A549 treated with GW870086 at 1 μM for 4 hours (cell line): ENCODE measurements at places on chromosomes 3 and 15. TPM values are rescaled to one million over a fixed set of nuclear protein-coding genes. Genes with fewer than 3 reads are reported as not detected.

Gene C3orf22
- not detected in 5 replicates for total RNA-seq

Gene CCK
- 0.98 to 2.0 TPM (median 1.4 TPM) in 5 replicates for total RNA-seq

Gene LTF
- total RNA-seq = not detected in 5 replicates

Gene AMOTL2
- total RNA-seq = 44.5 to 49.0 TPM (median 45.7 TPM) in 5 replicates

Gene SOX14
- not detected in 5 replicates for total RNA-seq

Gene POU1F1
- total RNA-seq = not detected in 5 replicates

Gene SERPINI2
- not detected in 5 replicates for total RNA-seq

Gene IQCH
- 1.1 to 2.3 TPM (median 1.3 TPM) in 5 replicates for total RNA-seq

Gene GHSR
- not detected in 5 replicates for total RNA-seq

Gene C3orf49
- not detected in 5 replicates for total RNA-seq

Gene RBP2
- not detected in 5 replicates for total RNA-seq

Gene TMCO5A
- total RNA-seq = not detected in 5 replicates

Gene MORC1
- not detected in 5 replicates for total RNA-seq

Gene LRRC31
- not detected in 5 replicates for total RNA-seq

Gene LEKR1
- 0.78 to 1.4 TPM (median 0.80 TPM) in 5 replicates for total RNA-seq

Gene SLC28A1
- not detected in 5 replicates for total RNA-seq

Gene ZPLD1
- total RNA-seq = not detected in 5 replicates

Gene COL6A5
- total RNA-seq = not detected in 5 replicates

Gene CCDC80
- total RNA-seq = 41.8 to 63.0 TPM (median 60.6 TPM) in 5 replicates

Gene CHAC1
- 4.9 to 10.0 TPM (median 6.1 TPM) in 5 replicates for total RNA-seq

Gene SLC28A2
- not detected in 5 replicates for total RNA-seq

Gene DPPA2
- total RNA-seq = not detected in 5 replicates

Gene DNASE1L3
- 0.35 TPM in 1 of 5 replicates, not detected in the others for total RNA-seq

Gene CYP19A1
- 0.17 to 0.45 TPM (median 0.33 TPM) in 4 of 5 replicates, not detected in the other for total RNA-seq

Gene SAMD7
- total RNA-seq = not detected in 5 replicates

Gene ATP13A5
- total RNA-seq = not detected in 5 replicates

Gene MNS1
- total RNA-seq = 2.1 to 3.1 TPM (median 3.0 TPM) in 5 replicates
